Stimulated activated CD4-positive, alpha-beta T cell treated with anti-CD3 and anti-CD28 coated beads, Interleukin-1b, Interleukin-23, amount 100 ng/mL, for 24 hours (primary cell): ENCODE measurements at places on chromosomes 7 and 10.
A peak's percentile ranks its signal among the peaks of the same experiment; 100 is the strongest.

GRCh38 chr7:27196287-27196767 is 3.6 kb downstream of the HOXA13 start:
- DNase-seq, result peak; percentile 72

DNA sequence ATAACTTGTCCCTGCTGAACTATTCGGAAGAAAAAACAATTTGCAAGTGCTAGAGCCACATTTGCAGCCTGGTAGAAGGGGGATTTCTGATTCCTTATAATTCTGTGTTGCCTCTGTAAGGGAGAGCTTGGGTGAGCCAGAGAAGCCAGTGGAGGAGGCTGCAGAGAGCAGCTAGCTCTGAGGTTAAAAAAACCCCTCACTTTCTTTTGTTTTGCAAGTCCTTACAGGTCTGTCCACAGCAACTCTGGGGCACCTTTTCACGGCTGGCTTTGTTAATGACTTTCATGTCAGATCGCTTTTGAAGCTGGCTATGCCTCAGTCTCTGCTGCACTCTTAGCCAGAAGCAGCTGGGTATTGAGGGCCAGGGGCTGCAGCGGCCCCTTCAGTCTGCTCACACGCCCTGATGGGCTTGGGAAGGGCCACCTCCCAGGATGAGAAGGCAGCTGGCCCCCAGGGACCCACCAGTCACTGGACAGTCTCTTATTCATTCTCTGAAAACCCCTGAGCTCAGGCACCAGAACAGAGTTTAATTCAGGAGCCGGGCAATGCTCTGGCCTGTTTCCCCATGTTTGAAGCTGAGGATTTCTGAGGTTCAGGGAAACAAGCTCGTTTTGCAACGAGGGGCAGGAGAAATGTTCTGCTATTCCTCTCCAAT is 30.9 kb downstream of the TRIM8 start:
- no peak for DNase-seq

GRCh38 chr10:60375293-60376004 is 14.2 kb downstream of the ANK3 start:
- DNase-seq, result no peak

DNA sequence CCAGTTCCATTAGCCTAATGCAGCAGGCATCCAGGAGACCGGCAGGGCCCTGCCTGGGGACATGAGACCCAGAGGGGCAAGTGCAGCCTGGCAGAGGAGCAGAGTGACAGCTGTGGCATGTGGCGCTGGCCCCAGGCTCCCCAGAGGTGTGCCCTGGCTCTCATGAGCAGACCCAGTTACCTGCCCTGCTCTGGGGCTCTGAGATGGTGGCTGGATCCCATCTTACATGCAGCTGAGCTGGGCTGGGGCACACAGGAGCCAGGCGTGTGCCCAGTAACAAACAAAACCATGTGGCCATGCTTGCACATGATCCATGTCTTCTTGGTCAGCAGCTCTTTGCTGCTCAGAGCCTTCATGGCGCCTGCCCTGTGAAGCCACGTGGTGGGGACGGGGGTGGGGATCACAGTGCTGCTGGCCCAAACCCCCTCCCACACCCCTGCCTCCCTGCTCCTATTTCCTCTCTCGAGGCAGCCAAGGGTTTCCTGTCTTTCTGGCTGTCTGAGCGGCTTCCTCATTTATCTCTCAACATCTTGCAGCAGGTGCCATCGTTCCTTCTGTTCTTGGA is 40.3 kb upstream of the GTF2I start:
- DNase-seq, result no peak
